Activated CD4-positive, alpha-beta memory T cell treated with anti-CD3 and anti-CD28 coated beads for 36 hours (primary cell): ENCODE measurements at places on chromosomes 1 and 21. TPM values are rescaled to one million over a fixed set of nuclear protein-coding genes. Genes with fewer than 3 reads are reported as not detected.

DNA sequence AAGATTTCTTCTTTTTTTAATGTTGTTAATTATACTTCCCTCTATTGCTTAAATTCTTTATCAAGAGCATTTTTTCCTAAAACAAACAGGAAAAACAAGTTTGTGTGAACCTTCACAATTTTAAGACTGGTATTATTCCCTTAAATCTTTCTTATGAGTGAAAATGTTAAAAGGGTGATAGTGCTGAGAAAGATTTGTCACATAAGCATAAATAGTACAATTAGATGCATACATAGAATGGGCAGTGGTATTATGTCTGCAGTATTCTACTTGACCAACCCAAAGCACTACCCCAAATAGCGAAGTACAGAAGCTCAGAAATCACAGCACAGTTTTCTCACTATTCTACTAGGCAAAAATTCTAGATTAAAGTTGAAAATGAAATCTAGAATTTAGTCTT, 18.0 kb downstream of the GOLPH3L start:
- DNase-seq = no peak

- no peak for DNase-seq
Measured at GRCh38 chr1:201883266-201883665, 5.4 kb upstream of the SHISA4 start.

Gene CDCA8
- 55.0 TPM for total RNA-seq

Gene B3GALT2
- 0.14 TPM for total RNA-seq

GRCh38 chr1:184843732-184844495, 89.3 kb upstream of the EDEM3 start:
- peak; percentile 72 for DNase-seq

Gene KIFAP3
- total RNA-seq = 15.6 TPM

GRCh38 chr1:28358716-28359115, 10.8 kb upstream of the PHACTR4 start:
- DNase-seq = no peak

Gene MROH7
- not detected for total RNA-seq

Gene OR6N1
- total RNA-seq = not detected

GRCh38 chr1:52119301-52120079, 22.4 kb upstream of the ZFYVE9 start:
- DNase-seq = no peak

Gene PDZK1IP1
- not detected for total RNA-seq

Gene CA6
- 0.26 TPM for total RNA-seq

DNA sequence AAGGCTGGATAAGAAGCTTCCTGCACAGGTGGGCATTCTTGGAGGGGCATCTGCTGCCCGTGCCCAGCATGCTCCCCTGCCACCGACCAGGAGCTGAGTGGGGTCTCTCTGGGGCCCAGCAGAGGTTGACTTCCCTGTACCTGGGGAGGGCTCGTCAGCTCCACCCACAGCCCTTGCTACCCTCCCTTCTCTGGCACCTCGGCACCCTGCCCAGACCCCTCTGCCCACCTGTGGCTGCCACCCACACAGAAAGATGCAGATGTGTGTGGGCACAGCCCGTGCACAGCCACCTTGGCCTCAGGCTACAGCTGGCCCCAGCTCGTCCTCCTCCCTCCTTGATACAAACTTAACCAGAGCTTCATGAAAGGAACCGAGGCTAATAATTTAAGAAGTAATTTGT, 241.2 kb upstream of the VAMP3 start:
- DNase-seq = no peak

Gene KIF26B
- not detected for total RNA-seq

Gene A3GALT2
- not detected for total RNA-seq

Gene PTGER3
- total RNA-seq = not detected

DNA sequence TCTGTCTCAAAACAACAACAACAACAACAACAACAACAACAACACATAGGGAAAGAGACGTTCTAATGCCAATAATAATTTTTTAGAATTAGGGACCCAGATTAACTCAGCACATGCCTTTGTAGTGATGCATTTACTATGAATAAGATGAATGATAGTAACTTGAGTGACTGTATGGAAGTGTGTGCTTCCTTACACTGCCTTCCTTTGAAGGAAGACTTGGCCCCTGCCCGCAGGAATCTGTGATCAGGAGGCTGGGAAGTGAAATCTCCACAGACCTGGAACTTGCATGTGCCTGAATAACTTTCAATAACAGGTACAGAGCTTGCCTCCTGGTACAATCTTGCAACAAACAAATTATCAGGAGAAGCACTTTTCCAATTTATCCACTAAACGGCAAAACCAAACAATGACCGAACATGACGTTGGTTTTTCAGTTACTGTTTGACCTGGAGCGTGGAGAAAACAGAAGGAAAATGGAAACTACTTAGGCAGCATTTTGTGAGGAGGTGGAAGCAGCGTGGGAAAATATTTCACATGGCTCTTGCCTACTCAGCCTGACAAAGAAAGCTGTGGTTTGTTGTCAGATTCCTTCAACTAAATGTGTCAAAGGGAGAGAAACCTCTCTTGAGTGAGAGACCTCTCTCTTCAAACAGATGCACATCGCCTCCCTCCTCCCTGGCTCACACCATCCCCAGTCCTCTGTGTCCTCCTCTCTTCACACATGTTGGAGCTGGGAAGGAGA, 10.1 kb upstream of the ABCA4 start:
- no peak for DNase-seq

GRCh38 chr1:230370109-230370508, 56.0 kb downstream of the PGBD5 start:
- DNase-seq = no peak

DNA sequence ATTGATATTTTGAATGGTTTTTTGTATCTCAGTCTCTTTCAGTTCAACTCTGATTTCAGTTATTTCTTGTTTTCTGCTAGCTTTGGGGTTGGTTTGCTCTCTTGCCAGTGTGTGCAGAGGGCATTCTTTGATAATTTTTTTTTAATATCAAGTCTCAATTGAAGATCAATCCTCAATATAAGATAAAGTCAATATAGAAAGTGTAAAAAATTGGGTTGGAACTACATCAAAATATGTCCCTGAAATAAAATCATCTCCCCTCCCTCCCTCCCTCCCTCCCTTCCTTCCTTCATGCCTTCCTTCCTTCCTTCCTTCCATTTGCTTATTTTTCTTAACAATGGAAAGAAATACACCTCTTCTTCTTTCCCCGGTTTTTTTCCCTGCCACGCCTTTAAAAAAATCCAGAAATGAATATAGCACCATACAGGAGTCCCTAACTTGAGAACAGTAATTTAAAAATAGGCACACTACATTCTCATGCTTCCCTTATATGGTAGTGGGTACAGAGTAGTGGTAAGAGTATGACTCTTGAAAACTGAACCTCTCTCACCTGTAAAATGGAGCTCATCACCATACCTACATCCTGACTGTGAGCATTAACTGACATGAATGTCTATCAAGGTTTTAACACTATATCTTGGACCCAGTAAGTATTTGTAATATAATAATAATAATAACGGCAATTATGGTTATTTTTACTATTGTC, 221.9 kb downstream of the GIPC2 start:
- no peak for DNase-seq

GRCh38 chr1:228987286-228987685, 252.0 kb downstream of the RHOU start:
- DNase-seq = no peak

- no peak for DNase-seq
Measured at GRCh38 chr1:206448471-206448870, 21.8 kb upstream of the IKBKE start.

DNA sequence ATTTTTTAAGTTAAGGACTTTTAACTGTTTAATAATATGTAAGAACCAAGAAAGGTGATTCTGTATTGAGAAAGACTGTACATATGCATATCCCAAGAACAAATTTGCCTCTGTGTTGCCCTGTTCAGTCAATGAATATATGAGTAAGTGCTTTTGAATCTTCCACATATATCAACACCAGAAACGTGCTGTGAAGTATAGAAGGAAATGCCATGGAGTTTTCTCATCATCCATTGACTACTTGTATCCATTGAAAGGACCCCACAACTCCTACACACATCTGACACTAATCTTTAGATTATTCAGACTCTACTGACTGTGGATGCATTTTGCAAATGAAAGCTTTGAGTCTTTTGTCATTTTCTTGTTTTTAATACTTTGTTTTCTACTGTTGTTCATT, 366.9 kb downstream of the S1PR1 start:
- no peak for DNase-seq

DNA sequence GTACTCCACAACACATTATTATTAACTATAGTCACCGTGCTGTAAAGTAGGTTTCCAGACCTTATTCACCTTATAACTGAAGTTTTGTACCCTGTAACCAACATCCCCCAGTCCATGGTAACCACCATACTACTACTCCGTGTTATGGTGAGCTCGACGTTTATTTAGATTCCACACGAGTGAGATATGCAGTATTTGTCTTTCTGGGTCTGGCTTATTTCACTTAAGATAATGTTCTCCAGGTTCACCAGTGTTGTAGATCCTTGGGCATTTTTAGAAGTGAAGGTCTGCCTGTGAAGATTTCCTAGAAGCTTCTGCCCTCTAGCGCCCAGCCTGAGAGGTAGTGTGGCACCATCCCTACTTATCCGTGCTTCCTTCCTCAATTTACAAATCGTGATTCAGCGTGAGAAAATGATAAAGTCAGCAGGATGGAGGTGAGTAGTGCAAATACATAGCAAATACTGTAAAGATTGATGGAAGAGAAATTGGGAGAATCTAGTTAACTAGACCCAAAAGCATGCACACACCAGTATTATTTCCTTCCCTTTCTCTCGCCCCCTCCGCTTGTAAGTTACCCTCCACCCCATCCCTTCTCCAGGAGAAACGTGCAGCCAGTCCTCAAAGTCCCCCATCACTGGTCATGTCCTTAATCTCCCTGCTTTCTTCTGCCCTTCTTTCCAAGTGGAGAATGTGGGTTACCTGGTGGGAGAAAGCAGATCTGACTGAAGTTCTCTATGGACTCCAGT, 36.0 kb upstream of the DISC1 start:
- DNase-seq = peak; percentile 63

DNA sequence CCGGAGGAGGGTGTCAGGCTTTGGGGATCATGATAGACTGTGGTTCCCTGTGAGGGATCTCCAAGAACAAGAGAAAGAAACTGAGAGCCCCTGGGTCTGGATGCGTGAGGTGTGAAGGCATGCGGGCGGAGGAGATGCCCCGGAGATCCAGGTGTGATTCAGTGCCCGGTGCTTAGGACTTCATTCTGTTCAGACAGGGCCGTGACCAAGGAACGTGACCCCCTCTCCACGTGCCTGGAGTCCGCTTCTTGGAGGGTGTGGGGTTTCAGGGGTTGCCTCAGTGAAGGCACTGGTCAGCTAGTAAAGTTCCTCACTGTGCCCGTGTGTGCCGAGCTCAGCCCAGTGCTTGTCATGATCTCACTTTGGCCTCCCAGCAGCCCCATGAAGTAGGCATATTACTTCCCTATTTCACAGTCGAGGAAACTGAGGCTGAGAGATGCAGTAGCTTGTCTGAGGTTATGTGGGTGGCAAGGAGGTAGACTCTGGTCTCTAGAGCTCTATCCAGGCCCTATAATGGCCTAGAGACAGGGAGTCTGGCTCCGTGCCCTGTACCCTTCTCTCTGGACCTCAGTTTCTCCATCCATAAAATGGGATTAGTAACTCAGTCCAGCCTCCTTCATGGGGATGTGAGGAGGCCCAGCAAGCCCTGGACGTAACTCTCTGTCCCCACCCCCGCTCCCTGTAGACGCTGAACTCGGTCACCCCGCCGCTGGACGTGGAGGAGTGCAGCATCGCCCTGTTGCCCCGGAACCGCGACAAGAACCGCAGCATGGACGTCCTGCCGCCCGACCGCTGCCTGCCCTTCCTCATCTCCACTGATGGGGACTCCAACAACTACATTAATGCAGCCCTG, 81.0 kb downstream of the PTPRU start:
- DNase-seq = no peak

GRCh38 chr1:197144570-197145325, 1.7 kb downstream of the ASPM start:
- DNase-seq = peak; percentile 38

DNA sequence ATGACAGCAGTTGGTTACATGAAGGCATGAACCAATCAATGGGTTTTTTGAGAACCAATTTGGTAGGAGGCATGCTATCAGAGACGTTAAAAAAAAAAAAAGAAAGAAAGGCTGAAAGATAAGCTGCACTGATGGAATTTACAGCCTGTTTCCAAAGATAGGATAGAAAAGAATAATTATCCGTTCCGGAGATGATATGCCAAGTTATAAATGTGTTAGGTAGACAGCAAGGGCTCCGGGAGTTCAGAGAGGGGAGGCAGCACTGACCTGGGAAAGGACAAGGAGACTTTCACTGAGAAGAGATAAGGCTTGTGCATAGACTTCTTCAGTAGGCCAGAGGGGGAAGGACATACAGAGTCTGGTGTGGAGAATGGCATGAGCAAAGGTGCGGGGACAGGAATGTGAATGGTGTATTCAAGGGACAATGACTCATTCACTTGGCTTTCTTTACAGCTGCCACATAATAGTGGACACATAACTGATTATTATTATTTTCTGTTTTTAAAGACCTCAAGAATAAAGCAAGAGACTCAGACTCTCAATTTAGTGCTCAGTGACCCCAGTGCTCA, 24.8 kb upstream of the ACBD6 start:
- DNase-seq = no peak

Gene FCRL2
- not detected for total RNA-seq

Gene TRIM67
- total RNA-seq = not detected

Gene MFSD2A
- total RNA-seq = 6.0 TPM

Gene NKAIN1
- total RNA-seq = not detected

DNA sequence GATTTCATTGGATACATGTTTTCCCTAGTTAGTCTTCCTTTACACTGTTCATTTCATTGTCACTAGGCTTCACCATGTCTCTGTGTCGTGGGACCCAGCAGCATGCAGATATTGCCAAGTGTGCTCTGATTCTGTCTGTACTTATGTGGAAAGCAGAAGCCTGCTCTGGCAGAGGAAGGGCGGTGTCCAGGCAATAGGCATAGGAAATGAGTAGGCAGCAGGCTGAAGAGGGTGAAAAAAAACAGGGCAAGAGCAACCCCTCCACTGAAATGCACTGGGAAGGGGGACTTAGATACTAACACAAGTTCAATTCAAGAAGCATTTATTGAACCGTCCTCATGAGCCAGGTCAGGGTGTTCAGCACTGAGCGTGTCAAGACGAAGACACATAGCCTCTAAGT, 85.2 kb upstream of the VAV3 start:
- no peak for DNase-seq

Gene HNRNPCL2
- not detected for total RNA-seq

- no peak for DNase-seq
Measured at GRCh38 chr1:68516066-68516465, 19.2 kb upstream of the DEPDC1 start.

- DNase-seq = peak; percentile 65
Measured at GRCh38 chr1:228416217-228416933, at the start of gene TRIM17. Gene TRIM17 (minus strand): TSS chr1:228416861. CDS start chr1:228415072, 1,789 bp downstream.

DNA sequence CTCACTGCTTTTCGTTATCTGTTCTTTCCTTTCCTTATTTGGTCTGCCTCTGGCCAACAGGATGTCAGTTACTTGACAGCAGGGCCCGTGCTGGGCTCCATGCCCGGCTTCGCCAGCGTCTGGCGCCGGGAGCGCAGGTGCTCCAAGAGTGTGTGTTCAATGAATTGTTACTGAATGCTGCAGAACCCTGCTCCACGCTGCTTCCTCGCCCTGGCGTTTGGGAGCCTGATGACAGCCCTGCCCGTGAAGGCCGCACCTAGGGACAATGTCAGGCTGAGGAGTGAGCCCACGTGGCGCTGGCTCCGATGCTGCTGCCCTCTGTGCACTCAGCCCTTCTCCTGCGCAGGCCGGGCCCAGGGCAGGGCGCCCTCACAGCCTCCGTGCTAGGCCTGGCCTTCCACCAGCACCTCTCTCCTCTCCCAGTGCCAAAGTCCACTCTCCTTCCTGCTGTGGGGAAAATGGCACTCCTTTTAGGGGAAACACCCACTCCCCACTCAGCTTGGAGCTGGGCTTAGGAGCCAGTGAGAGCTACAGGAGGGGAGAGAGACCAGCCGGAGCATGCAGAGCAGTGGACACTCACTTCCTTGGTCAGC, 51.4 kb downstream of the ACBD3 start:
- no peak for DNase-seq
